ENCODE measurements at places on chromosomes 11 and 22.

GRCh38 chr11:20668844-20669819 lies at the start of gene NELL1:
Gene NELL1, plus strand, starts transcription at chr11:20669586.
- DNase-seq: no peak

DNA sequence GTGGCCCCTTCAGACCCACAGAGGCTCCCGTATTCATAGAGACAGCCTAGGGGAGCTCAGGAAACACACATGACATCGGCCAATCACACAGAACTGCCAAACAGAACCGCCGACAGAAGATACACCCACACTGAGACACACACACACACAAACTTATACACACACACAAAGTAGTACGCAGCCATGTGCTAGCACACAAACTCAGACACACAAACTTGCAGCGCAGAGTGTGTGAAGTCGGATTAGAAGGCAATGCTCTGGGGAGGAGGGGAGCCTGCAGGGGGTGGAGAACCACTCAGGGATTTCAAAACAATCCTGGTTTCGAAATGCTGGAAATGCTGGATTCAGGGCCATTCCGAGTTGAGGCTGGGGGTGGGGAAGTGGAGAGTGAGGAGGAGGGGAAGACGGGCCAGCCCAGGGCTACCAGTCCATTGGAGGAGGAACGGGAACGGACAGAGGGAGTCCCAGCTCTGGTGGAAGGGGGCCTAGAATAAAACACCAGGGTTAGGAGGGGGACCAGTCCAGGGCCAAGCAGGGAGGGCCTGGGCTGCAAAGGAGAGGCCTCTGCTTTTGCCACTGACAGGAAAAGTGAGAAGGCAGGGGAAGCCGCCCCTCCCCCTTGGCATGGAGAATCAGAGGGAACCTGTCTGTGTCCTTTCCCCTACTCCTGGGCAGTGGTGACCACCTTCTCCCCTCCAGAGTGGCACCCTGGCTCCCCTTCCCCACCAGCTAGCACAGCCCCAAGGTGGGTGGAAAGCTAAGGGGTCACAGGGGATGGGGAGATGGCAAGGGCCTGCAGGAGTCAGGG lies 4.4 kb downstream of the BCL9L start:
- no peak for DNase-seq

- DNase-seq: peak; percentile 6
Measured at GRCh38 chr11:35714882-35715627, 52.5 kb downstream of the TRIM44 start.

DNA sequence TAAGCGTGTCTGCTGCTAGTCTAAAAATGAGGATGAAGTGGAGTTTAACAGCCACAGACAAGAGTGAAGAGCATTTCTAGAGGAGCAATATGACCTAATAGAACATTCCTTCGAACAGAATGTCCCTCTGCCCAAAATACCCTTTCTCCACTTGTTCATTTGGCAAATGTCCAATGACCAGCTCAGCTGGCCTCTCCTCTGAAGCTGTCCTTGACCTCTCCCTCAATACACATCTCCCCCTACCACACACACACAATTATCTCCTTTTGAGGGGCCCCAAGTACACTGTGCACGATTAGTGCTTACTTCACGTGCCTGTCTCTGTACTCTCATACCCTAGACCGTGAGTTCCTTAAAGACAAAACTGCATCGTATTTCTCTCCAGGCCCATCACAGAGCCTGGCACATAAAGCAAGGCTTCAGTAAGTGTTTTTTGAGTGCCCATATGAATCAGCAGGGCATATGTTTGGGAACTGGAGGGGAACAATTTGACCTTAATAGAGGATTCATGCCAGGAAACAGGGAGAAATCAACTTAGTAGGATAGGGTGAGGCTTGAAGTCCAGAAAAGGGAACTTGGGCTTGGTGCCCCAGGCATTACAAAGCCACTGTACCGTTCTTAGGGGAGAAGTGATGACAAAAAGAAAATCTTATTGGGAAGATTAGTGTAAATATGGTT lies 18.1 kb upstream of the NCAM1 start:
- DNase-seq: no peak

- DNase-seq: no peak
Measured at GRCh38 chr11:62477927-62478326, 59.1 kb downstream of the SCGB1A1 start.

DNA sequence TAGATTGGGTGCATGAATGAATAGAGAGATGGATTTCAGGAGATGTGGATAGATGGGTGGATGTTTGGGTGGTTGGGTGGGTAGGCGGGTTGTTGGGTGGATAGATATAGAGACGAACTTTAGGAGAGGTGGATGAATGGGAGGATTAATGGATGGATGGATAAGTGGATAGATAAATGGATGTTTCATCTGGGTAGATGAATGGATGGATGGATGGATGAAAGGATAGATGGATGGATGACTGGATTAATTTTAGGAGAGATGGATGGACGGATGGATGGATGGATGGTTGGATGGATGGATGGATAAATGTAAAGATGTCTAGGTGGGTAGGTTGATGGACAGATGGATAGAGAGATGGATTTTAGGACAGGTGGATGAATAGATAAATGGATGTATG lies 511.3 kb downstream of the MIAT start:
- no peak for DNase-seq

- no peak for DNase-seq
Measured at GRCh38 chr11:112525270-112525669, 264.6 kb upstream of the PLET1 start.

GRCh38 chr11:40401132-40401853 lies 1058.2 kb downstream of the LRRC4C start:
- DNase-seq: no peak

- DNase-seq: peak; percentile 79
Measured at GRCh38 chr22:37309211-37310074, 27.1 kb downstream of the CYTH4 start.

DNA sequence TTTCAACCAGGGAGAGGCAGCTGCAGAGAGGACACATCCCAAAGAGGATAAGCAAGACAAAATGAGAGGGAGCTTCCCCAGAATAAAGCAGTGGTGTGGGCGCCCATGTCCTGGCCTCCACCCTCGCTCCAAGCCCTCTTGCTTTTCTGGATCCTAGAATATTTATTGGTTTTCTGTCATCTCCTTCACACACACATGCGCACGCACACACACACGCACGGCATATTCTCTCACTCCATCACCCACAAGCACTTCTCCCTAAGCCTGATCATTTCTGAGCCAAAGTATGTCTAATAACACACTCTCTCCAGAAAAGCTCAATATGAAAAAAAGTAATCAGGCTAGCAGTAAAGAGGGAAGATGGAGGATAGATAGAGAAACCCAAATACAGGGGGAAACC lies 7.6 kb downstream of the IGSF9B start:
- no peak for DNase-seq

DNA sequence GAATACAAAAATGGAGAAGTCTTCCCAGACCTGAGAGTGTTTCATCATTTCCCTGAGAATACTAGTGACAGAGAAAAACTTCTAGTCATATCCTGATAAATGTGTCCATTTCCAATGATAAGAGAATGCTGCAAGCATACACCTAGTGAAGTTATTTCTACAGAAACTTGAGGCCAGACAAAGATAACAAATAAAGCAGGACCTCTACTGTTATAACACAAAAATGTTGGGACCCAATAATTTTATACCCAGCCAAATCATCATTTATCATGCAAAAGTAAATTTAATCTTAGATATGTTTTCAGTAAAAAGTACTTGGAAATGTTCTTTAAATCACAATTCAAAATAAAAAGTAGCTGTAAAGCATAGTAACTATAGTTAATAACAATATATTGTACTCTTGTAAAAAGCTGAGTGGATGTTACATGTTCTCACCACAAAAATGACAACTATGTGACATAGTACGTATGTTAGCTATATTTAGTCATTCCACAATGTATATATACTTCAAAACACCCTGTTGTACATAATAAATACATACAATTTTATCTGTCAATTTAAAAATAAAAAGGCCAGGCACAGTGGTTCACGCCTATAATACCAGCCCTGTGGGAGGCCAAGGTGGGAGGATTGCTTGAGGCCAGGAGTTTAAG lies 12.6 kb downstream of the RRAS2 start:
- DNase-seq: no peak

GRCh38 chr22:30325724-30326254 lies 952 bp downstream of the TBC1D10A start:
- no peak for DNase-seq

GRCh38 chr11:123428116-123428715 lies 1.9 kb upstream of the GRAMD1B start:
- DNase-seq: no peak

- no peak for DNase-seq
Measured at GRCh38 chr11:130612291-130612851, 163.9 kb downstream of the ADAMTS15 start.

GRCh38 chr11:67398661-67399563 lies 2.7 kb downstream of the PPP1CA start:
- no peak for DNase-seq

DNA sequence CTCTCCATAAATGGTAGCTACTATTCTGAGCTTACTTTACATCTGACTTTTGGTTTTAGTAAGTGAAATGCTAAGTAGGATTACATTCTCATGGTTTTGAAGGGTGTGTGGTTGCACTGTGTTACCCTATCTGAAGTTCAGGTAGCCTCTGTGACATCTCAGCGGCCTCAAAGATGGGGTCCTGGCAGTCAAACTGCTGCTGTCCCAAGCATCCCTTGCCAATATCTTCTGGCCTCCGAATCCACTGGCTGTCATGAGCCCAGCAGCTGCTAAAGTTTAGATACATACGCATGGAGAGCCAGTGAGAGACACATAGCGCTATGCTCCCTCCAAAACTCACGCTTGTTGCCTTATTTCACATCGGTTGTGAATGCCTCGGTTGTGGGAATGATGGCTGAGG lies 34.9 kb downstream of the UBASH3B start:
- no peak for DNase-seq

DNA sequence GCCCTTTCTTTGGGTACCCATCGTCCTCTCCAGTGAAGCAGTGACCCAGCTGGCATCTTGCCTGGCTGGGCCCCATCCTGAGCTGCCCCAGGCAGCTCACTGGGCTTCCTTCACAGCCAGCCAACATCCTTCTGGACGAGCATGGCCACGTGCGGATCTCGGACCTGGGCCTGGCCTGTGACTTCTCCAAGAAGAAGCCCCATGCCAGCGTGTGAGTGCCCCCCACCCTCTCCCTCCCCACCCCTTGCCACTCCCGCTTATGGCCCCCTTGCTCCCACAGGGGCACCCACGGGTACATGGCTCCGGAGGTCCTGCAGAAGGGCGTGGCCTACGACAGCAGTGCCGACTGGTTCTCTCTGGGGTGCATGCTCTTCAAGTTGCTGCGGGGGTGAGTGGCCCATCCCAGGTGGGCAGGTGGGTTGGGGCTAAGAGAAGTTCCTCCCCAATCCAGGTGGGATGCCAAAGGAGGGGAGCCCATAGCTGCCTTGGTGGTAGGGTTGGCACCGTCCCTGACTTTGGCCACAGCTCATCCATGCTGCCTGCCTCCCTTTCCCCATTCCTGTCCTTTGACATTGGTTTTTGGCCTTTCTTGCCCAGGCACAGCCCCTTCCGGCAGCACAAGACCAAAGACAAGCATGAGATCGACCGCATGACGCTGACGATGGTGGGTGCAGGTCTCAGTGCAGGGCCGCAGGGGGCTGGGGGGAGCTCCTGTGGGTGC lies 6.8 kb upstream of the ANKRD13D start:
- no peak for DNase-seq

GRCh38 chr11:91947215-91947820 lies 277.3 kb upstream of the FAT3 start:
- no peak for DNase-seq

DNA sequence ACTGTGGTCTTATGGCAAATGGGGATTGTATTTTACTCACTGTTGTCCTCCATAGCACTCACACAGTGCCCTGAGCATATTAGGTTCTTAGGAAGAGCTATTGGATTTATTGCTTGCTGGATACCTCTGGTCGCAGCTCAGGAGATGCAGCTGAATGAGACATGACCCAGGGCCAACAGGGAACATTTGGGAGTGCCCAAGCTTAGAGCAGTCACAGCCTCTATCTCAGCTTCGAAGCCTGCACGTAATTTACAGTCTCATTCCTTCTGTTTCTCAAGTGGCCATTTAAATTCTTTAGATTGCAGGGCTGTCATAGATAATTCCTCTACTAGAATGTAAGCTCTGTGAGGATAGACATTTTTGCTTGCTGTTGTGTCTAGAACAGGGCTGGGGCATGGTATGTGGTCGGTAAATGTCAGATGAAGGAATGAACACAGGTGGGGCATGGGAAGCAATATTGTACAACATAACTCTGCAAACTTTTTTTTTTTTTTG lies 192.8 kb downstream of the GRIK4 start:
- DNase-seq: no peak

DNA sequence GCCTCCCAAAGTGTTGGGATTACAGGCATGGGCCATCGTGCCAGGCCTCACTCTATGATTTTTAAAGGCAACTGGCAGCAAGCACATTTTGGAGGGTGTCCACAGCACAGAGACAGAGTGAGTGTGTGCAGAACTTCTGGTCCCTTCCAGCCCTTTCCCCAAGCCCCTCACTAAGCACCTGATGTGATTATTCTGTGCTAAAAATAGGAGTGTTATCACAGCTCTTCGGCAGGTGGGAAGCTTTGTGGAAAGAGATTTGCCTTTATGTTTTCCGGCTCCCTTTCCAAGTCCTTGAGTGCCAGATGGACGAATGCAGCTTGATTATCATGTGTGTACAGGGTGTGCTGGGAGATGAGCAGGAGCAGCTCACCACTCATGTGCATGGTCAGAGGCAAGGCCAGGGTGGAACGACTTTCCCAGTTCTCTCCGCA lies 310.8 kb downstream of the DDX10 start:
- DNase-seq: no peak

- DNase-seq: no peak
Measured at GRCh38 chr11:110019675-110020074, 73.5 kb upstream of the ZC3H12C start.

GRCh38 chr22:40939202-40939601 lies 12.0 kb upstream of the RBX1 start:
- DNase-seq: no peak

GRCh38 chr11:3709977-3710376 lies 38.8 kb upstream of the CHRNA10 start:
- DNase-seq: no peak

DNA sequence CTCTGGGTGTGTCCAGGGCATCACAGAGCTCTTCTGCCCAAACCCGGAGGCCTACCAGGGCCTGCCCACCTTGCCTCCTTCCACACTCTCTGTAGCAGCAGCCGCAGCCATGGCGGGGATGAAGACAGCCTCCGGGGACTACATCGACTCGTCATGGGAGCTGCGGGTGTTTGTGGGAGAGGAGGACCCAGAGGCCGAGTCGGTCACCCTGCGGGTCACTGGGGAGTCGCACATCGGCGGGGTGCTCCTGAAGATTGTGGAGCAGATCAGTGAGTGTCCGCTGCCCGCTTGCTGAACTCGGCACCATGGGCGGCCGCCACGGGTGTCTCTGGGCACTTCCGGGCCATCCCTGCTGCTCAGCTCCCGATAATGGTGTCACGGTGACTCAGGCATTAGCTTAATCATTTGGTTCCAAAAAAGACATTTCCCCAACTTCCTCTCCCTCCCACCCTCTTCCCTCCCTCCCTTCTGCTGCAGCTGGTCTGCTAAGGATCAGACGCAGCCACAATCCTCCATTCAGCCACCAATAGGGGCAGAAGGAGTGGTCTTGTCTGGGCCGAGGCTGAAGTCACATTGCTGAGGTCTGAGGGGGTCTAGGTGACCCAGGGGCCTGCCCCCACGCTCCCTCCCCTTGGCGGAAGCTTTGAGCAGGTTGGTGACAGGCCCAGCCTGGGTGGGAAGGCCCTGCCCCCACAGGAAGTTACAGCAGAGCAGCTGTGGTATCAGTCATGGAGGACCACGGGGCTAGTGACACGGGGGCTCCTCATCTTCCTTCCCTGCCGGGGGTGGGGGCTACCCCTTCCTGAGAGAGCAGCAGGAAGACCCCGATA lies 950 bp downstream of the FERMT3 start:
- DNase-seq: peak; percentile 83

GRCh38 chr11:45250035-45250718 lies 36.0 kb downstream of the SYT13 start:
- DNase-seq: no peak

- DNase-seq: no peak
Measured at GRCh38 chr11:8287703-8288102, 24.0 kb upstream of the LMO1 start.

Data from natural killer cell (primary cell).